ENCODE measurements at places on chromosomes 16 and 17.

- no peak for DNase-seq
These were observed 140.8 kb upstream of the ELAC2 start for GRCh38 chr17:13158494-13159240.

- no peak for DNase-seq
These were observed 452 bp downstream of the SLC25A10 start for GRCh38 chr17:81712468-81713003.

- no peak for DNase-seq
These were observed 2.5 kb downstream of the RPAIN start for GRCh38 chr17:5422505-5422904.

- DNase-seq, result no peak
These were observed 31.1 kb downstream of the RAI1 start for GRCh38 chr17:17712268-17712924.

GRCh38 chr17:4833941-4834680, 971 bp downstream of the MINK1 start:
- DNase-seq, result no peak

GRCh38 chr17:68785565-68786486, 169.4 kb downstream of the ABCA8 start:
- DNase-seq, result no peak

DNA sequence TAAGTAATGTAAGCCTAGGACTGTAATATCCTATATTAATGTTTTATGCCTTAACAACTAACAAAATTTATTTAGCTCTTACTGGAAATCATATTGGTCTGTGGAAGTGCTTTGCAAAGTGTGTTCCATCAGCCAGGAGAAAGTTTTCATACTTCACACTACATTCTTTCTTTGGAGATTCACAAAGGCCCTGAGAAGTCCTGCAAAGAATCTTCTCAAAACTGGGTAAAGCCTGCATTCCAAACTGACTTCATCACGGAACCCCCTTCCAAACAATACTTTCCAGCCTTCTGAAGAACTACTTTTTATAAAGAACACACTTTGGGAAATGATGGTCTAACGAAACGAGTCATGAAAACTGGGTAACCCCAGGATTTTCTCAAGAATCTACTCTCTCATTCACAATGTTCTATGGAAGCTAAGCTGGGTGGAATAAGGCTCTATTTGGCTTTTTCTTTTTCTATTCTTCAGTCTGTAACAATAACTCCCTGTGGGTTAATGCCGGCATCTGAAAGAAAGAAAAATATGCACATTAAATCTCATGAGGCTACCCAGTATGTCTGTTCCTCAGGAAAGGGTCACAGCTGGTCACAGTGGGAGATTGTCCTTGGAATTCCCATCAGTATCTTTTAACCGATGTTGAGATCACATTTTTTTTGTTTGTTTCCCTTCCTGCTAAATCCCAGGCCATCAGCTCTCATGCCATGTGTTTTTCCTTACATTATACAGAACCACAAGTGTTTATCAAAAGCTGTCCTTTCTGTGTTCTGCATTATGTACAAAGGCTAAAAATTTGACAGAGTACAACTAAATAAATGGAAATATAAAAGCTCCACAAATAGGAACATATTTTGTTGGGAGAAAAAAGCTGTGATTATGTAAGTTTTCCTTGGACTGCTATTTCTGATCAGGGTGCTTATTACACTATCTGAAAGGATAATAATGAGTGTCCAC, 12.8 kb upstream of the AKAP1 start:
- no peak for DNase-seq

GRCh38 chr17:75412455-75413317, 7.2 kb upstream of the GRB2 start:
- DNase-seq, result peak; percentile 30

DNA sequence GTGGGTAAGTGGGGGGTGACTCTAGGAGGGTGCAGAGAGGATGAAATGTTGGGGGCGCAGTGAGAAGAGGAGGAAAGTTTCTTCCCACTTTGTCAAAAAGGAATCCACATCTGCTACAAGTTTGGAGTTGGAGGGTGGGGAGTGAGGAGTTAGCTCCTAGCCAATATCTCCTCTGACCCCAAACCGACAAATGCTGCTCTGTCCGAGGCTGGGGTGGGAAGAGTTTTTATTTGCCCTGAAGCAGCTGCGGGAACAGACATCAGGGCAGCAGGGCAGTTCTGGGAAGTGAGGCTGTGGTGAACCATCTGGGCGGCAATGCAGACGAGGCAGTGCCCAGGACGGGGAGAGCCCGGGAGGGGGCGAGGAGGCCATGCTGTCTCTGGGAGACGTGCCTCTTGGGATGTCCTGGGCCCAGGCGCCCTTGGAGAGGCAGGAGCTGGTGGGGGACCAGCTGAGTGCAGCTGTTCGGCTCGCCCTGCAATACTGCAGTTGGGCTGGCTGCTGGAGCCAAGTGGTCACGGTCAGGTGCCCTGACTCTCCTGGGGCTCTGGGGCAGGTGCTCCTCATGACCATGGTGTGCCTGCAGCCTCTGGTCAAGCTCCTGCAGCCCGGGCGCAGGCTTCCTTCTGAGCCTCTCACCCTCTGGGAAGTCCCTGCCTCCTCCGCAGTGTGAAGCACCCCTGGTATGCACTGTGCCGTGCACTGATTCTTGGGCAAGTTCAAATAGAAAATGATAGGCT, 6.4 kb upstream of the SOCS3 start:
- no peak for DNase-seq

DNA sequence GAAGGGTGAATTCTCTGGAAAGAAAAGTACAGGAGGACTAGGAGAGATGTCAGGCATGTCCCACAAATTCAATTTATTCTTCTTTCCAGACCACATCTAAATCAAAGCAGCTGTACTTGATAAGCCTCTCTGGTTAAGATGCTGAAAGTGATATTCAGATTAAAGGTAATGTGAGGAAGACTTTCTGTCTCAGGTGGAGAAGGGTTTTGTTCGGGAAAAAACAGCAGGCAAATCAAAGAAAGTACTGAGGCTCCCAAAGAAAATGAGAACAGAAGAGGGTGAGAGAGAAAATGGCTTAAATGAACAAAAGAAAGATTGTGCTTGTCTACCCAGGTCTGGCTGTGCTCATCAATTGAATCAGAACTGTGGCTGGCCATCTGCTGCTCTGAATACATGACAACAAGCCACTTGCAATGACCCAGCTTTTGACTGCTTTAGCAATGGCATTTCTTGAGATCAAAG, 55.6 kb downstream of the MMD start:
- no peak for DNase-seq

- DNase-seq, result no peak
These were observed 6.8 kb downstream of the CACNG4 start for GRCh38 chr17:66971264-66971663.

DNA sequence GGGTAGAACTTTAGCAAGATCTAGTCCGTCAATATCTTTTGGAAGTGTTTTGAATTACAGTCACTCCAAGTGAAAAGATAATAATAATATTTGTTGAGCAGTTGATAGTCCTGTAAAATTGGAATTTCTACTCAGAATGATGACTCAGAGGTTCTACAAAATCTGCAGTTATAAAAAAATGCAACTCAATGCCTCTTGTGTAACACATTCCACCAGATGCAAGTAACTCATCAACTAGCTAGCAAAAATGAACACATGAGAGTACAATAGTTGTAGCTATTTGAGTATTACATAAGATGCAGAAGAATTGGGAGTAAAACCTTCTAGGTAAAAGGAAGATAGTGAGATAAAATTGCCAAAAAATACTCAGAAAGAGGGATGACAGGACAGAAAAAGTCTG, 177.2 kb downstream of the CDH8 start:
- DNase-seq, result no peak

DNA sequence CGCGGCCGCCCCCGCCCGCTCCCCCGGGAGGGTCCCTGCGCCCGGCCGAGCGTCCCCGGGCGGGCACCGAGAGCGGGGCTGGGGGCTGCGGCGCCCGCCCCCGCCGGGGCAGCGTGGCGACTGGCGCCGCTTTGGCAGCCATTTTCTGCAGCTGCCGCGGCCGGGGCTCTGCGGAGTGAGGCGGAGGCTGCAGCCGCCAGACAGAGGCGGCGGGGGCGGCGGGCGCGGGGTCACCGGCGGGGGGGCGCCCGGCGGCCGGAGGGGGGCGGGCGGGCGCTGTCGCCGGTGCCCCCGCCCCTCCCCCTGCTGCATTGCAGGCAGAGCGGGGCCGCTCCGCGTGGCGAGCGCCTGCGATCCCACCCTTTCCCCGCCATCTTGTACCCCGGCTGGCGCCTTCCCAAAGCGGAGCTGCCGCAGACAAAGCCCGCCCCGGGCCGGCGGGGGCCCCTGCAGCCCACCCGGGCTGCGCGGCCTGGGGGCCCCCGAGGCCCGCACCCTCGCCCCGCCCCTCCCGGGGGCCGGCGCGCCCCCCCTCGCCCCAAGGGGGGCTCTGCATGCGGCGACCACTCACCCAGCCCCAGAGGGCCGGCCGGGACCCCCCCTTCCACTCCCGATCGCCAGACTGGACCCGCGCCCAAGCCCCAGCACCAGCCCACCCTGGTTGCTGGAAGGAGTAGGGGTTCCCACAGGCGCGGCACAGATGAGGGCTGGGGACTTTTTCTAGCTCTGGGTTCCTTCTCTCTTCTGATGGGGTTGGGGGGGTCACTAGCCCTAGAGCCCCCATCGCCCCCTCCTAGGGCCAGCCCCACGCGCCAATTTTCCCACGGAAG, 16.6 kb upstream of the CBX8 start:
- no peak for DNase-seq

DNA sequence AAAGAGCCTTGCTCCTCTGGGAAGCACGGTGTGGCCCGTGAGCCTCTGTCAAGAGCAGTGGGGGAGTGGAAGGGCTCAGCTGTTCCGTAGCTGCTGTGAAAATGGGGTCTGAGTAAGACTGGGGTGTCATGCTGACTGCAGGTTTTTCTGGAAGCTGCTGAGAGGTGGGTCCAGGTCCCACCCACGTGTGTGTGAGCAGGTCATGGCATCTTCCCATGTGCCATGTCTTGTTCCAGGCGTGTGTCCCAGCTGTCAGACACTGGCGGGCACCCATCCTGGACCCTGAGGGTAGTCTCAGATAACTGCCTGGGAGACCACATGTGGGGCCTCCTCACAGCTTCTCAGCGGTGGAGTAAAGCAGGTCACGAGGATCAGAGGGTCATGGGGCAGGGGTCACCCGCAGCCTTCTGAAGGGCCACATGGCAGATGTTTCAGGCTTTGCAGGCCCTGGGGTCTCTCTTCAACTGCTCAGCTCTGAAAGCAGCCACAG, 92.9 kb downstream of the NPIPB11 start:
- no peak for DNase-seq

- DNase-seq, result no peak
These were observed 55.4 kb upstream of the PVALEF start for GRCh38 chr17:81109957-81110356.

- no peak for DNase-seq
These were observed 58.3 kb downstream of the PLD6 start for GRCh38 chr17:17147821-17148220.

GRCh38 chr16:15830832-15831451, 25.9 kb downstream of the MYH11 start:
- no peak for DNase-seq

DNA sequence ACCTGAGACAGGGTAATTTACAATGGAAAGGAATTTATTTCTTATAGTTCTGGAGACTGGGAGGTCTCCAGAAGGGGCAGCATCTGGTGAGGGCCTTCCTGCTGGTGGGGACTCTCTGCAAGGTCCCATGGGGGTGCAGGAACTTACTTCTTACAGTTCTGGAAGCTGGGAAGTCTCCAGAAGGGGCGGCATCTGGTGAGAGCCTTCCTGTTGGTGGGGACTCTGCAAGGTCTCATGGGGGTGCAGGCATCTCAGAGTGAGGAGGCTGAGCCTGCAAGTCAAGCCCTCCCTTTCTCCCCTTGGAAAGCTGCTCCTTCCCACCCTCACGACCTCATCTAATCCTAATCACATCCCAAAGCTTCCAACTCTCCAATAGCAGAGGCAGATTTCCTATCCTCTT, 157.4 kb downstream of the FOXL1 start:
- DNase-seq, result no peak

- no peak for DNase-seq
These were observed 77.2 kb downstream of the RTN4RL1 start for GRCh38 chr17:1947743-1948516.

GRCh38 chr16:58417035-58417434, 24.8 kb downstream of the GINS3 start:
- no peak for DNase-seq

GRCh38 chr17:47889734-47890529, 6.1 kb upstream of the SP2 start:
- DNase-seq, result peak; percentile 96

DNA sequence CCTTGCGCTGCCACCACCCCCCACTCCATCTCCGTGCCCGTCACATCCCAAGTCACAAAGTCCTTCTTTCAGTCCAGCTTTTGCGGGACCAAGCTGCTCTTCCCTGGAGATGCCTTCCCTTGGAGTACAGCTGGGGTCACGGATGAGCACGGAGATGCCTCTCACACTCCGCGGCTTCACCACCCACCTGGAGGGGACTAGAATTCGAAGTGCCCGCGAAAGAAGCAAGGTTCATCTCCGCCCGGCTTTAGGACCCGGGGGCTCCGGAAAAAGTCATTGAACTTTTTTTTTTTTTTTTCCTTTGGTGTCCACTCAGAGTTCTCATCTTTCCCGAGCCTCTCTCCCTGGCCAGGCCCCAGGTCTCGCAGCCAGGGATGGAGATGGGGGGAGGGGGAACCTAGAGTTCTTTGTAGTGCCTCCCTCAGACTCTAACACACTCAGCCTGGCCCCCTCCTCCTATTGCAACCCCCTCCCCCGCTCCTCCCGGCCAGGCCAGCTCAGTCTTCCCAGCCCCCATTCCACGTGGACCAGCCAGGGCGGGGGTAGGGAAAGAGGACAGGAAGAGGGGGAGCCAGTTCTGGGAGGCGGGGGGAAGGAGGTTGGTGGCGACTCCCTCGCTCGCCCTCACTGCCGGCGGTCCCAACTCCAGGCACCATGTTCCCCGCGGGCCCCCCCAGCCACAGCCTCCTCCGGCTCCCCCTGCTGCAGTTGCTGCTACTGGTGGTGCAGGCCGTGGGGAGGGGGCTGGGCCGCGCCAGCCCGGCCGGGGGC, at the start of gene FKBP10:
Gene FKBP10, plus strand, starts transcription at position 624 of the 771 bp plus-strand sequence. Its CDS starts 31 bp downstream, at position 655.
- DNase-seq, result peak; percentile 27

- no peak for DNase-seq
These were observed 9.4 kb downstream of the CETP start for GRCh38 chr16:56970934-56971767.

DNA sequence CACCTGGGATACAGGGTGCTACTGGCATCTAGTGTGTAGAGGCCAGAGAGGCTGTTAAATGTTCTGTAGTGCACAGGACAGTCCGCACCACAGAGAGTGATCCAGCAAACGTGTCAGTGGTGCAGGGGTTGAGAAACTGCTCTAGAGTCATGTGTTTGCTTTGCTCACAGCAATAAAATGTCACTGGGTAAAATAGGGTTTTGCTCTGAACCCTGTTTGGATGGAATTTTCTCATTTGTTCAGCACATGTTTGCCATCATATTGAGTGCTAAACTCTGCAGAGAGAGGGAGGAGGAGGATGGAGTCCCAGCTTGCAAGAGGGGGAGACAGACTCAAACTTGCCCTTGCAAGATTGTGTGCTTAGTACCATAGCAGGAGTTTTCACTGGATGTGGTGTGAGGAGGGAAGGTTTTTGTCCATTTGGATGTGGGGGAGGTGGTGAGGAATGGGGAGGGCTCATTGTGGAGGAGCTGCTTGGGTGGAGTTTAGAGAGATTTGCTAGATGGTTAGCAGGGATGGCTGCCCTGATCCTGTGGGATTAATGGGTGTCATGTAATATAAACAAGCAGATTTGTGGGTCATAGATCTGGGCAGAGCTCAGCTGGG, 11.8 kb downstream of the PLCG2 start:
- no peak for DNase-seq
